DMS79 treated with DMSO at 0.1 percent for 48 hours (cell line): ENCODE measurements at places on chromosomes 16 and 17.
A peak's percentile ranks its signal among the peaks of the same experiment; 100 is the strongest.

DNA sequence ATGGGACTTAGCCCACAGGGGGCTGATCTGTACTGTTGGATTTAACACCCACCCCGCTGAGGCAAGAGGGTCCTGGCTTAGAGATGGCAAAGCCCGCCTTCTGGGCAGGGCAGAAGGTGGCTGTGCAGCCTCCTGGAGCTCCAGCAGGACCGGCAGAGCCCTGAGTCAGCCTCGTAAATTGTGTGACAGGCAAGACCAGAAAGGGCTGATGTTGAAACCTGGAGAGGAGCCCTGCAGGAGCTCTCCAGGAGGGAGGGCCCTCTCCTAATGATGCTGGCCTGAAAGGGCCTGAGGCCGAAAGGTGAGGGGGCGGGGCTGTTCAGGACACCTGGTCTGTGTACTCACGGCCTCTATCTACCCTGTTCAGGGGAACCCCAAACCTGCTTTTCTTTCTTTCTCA lies 22.5 kb upstream of the MYO15B start:
- DNase-seq = no peak

DNA sequence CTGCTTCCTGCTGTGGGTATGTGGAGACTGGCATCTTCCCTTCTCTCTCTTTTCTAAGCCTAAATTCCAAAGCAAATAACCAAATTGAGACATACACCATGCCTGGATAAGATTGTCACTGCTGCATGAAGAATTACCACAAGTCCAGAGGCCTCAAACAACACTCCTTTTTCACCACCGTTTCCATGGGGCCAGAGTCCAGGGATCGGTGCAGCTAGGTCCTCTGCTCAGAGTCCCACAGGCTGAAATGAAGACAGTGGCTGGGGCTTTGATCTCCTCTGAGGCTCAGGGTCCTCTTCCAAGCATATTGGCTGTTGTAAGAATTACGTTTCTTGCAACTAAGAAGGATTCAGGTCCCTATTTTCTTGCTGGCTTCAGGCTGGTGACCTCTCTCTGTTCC lies 130.4 kb downstream of the SLC39A11 start:
- no peak for DNase-seq

- no peak for DNase-seq
Measured at GRCh38 chr17:50502301-50502990, 5.8 kb upstream of the MYCBPAP start.

DNA sequence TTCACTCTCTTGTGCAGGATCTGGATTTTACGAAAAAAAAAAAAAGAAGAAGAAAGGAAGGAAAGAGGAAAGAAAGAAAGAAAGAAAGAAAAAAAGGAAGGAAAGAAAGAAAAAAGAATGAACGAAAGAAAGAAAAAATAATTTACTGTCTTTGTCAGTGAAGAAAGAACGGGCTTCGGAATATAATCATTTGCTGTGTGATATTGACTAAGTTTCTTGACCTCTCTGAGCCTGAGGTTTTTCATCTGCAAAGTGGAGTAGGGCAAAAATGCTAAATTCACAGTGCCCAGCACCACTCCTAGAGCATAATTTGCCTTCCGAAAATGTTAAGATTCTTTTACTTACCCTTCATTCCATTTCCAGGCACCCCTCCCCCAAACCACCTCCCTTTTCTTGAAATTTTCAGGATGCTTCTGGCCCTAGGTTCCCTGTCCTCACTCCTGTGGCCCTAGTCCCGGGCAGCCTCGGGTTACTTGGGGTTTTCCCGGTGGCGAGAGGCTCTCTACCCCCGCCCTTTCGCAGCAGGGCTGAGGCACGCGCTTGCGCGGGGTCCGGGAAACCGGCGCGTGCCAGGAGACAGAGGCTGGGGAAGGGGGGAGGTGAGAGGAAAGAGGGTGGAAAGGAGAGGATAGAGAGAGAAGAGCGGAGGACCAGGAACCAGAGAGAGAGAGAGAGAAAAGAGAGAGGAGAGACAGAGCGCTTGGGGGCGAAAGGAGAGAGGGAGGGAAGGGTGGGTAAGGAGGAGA lies at the start of gene CNTNAP1:
Gene CNTNAP1 (plus strand): TSS at position 556 of the 746 bp plus-strand sequence. CDS start 299 bp downstream, outside the sequence.
- peak; percentile 79 for DNase-seq

- no peak for DNase-seq
Measured at GRCh38 chr17:32852811-32853210, 24.1 kb downstream of the MYO1D start.

GRCh38 chr17:63601439-63602371 lies 1.0 kb downstream of the TACO1 start:
- no peak for DNase-seq

DNA sequence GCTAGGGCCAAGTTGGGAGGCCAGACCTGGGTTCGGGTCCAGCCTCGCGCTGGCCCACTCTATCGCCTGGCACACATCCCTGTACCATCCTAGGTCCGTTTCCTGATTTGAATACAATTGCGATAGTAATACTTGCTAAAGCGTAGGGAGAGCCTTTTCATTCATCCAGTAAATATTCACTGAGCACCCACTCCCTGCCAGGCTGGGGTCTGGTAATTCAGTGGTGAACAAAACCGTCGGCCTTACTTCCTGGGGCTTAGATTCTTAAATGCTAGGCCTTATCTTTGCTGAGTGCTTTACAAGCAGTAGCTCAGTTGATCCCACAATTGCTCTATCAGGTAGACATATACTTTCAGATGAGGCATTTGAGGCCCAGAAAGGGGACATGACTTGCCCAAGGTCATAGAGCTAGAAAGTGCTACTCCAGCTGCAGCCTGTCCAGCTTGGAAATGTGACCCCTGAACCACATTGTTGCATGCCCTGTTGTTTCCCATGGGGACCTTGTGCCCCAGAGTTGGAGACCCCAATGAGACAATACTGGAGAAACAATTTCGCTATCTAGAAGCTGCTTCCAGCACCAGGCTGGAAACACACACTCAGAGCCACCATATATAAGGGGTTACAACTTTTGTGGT lies 691 bp downstream of the USB1 start:
- DNase-seq = no peak

DNA sequence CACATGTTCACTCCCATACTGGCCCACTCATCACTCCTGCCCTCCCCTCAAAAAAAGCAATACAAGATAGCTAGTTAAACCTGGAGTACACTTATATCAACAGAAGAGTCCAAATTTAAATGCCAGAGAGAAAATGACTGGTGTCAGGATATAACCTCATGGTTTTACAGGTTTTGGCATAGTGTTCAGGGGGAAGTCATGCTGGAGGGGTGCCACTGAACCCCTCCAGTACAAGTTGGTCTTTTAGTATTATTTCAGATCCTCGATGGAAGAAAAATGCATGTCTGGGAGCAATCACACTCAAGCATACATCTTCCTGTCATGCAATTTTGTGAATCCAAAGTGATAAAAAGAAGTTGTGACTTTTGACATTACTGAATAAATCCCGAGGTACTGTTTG lies 10.5 kb downstream of the NACA2 start:
- no peak for DNase-seq

- no peak for DNase-seq
Measured at GRCh38 chr17:33057564-33057963, 65.9 kb downstream of the SPACA3 start.
